Sciatic nerve (tissue), 2 donors: ENCODE measurements at places on chromosomes 7 and 10. TPM values are rescaled to one million over a fixed set of nuclear protein-coding genes. Genes with fewer than 3 reads are reported as not detected.

DNA sequence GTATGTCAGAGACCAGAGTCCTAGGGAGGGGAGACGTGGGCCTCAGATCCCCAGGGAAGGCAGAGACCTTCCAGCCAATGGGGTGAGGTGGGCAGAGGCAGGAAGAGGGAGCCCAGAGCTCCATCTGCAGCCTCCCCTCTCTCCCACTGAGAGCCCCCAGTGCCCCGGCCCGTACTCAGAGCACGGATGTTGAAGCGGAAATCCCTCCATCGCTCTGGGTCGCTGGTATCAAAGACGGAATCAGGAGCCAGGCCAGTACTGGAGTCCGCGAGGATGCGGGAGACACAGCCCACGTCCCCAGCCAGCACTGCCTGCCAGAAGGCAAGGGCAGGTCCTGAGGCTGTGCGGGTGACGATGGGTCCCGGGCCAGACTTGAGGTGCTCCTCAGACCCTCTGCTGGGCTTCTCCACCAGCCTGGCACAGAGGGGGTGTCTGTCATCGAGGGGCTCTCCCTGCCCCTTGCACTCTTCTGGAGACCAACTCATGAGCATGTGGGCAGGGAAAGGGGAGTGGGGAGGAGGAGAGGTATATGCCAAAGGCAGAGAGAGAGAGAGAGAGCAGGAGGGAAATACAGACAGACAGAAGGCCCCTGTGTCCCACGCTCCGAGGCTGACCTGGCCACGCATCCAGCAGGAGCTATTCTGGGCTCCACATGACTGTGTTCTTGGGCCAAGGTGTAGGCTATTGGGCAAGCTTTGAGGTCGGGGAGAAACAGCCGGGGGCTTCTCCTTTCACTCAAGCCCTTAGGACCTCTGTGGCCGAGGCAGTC lies at the start of gene ASB10:
Gene ASB10, minus strand, starts transcription at position 611 of the 769 bp plus-strand sequence. Its CDS starts 120 bp downstream, at position 491.
- DNase-seq = no peak

- DNase-seq = no peak
These were observed 286.6 kb downstream of the BMPER start for GRCh38 chr7:34191771-34192479.

DNA sequence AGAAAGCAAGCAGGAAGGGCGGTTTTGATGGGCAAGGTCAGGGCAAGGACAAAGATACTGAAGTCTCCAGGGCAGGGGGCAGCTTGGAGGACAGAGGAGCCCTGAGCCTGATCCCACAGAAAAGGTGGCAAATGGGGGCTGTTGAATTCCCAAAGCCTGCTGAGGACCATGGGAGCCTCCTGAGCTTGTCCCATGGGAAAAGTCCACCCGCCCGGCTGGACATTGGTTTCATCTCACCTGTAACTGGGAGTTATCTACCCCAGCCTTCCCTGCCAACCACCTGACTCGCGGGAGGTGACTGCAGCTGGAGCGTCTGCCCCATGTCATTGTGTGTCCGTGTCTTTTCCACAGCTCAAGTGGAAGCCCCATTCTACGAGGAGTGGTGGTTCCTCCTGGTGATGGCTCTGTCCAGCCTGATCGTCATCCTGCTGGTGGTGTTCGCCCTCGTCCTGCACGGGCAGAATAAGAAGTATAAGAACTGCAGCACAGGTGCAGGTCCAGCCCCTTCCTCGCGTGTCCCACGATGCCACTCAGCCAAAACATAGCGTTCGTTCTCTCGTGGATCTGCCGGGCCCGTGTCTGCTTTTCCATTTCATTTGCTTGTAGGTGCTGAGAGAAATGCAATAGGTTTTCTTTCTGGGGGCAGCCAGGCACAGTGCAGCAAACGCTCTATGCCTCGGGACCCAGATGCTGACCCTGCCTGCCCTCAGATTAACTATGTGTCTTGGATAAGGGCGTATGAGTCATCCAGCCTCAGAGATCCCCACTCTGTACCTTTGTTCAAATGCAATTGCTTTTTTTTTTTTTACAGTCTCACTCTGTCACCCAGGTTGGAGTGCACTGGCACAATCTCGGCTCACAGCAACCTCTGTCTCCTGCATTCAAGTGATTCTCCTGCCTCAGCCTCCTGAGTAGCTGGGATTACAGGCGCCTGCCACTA lies 444.5 kb upstream of the FOXK1 start:
- DNase-seq = peak; percentile 35

- no peak for DNase-seq
These were observed 21.7 kb upstream of the ZNF365 start for GRCh38 chr10:62352356-62352970.

- DNase-seq = no peak
These were observed 3.1 kb downstream of the CSTF2T start for GRCh38 chr10:51696251-51696650.

DNA sequence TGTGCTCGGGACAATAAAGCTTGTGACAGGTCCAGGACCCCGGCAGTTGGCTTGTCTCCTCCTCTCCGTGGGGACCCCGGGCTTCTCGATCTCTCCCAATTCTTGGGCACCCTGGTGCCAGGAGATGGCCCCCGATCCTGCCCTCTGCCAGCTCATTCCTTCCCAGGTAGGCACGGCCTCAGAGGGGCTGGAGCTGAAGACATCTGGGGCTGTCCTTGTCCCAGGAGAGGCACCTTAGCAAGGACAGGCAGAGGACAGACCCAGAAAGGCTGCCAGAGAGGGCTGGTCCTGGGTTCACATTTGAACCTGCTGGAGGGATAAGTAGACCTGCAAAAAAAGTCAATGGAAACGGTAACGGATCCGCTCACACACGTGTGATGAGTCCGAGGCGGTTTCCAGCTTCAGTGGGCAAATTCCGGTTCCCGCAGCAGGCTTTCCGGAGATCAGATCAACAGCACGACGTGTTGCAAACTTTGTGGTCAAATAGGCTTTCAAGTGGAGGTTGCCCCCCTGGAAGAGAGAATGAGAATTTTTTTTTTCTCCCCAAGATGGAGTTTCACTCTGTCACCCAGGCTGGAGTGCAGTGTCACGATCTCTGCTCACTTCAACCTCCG lies 47.7 kb upstream of the GTF2IRD1 start:
- DNase-seq = no peak

- no peak for DNase-seq
These were observed 182.2 kb downstream of the ZNF438 start for GRCh38 chr10:30849231-30850035.

DNA sequence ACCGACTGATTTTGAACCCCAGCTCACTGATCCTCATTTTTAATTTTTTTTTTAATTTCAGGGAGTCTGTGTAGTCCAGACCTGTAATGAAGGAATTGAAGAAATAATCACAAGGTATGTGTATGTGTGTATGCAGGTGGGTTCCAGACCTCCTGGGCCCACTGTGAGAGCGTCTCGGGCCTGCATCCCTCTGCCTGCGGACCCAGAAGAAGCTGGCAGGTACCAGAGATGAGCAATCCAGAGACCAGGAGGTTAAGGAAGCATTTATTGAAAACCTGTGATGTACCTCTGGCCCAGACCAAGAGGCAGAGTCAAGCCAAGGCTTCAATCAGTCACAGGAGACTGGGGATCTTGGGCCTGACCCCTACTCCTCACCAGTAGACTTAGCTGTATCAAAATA lies 10.8 kb downstream of the SYCE1 start:
- DNase-seq = no peak

- DNase-seq = no peak
These were observed 20.2 kb downstream of the MCU start for GRCh38 chr10:72712136-72712535.

DNA sequence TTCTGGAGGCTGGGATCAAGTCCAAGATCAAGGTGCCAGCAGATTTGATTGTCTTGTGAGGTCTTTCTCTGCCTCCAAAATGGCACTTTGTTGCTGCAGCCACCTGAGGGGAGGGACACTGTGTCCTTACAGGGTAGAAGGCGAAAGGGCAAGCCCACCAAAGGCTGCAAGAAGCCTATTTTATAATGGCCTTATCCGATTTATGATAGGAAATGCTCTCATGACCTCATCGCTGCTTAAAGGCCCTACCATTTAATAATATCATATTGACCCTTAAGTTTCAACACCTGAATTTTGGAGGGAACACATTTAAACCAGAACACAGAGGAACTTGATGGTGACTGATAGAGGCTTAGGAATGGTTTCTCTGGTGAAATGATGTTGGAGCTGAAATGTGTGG lies 296.5 kb downstream of the TWIST1 start:
- DNase-seq = no peak

GRCh38 chr7:1311406-1312135 lies 78.9 kb downstream of the UNCX start:
- DNase-seq = no peak

DNA sequence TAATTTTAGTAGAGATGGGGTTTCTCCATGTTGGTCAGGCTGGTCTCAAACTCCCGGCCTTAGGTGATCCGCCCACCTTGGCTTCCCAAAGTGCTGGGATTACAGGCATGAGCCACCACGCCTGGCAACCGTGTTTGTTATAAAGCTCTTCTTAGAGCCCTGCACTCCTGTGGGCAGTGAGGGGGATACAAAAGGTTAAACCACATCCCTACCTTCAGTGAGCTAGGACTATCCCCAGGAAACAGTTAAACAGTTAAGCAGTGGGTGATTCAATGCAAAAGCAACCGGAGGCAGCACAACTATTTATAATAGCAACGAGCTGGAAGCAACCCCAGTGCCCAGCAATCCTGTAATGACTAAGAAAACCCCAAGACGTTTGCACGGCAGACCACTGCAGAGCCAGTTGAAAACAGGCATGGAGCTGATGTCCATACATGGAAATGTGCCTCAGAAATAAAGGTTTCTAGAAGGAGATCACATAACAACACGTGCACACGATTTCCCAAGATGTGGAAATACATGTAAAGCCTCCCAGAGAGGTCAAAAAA lies 107.2 kb upstream of the LYZL2 start:
- DNase-seq = no peak

- DNase-seq = no peak
These were observed 401.2 kb downstream of the GFRA1 start for GRCh38 chr10:115871855-115872254.

DNA sequence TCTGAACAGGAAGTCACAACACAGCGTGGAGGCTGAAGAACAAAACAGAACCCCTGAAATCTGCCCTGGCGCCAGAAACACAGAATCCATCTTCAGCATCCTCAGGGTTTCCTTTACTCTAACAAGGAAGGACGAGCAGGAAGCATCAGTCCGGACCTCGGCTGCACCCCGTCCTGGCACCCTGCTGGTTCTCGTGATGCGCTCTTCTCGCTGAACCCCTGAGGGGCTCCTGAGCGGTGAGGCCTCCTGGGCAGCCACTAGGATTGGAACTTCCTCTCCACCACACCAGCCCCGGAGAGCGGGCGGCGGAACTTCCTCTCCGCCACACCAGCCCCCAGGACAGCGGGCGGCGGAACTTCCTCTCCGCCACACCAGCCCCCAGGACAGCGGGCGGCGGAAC lies 461.9 kb downstream of the PTPRN2 start:
- DNase-seq = peak; percentile 34

- DNase-seq = no peak
These were observed 43.1 kb upstream of the LBX1 start for GRCh38 chr10:101272229-101272868.

GRCh38 chr7:156621652-156622051 lies 18.9 kb upstream of the RNF32 start:
- DNase-seq = no peak

GRCh38 chr10:86918022-86918471 lies 39.4 kb downstream of the MMRN2 start:
- no peak for DNase-seq

GRCh38 chr7:71854546-71855397 lies 557.4 kb downstream of the CALN1 start:
- DNase-seq = no peak

GRCh38 chr10:117936141-117936540 lies 110.6 kb downstream of the RAB11FIP2 start:
- DNase-seq = peak; percentile 56

- no peak for DNase-seq
These were observed 363.4 kb upstream of the MKI67 start for GRCh38 chr10:128489324-128490247.

GRCh38 chr7:4681218-4681851 lies 760 bp upstream of the FOXK1 start:
- DNase-seq = no peak

DNA sequence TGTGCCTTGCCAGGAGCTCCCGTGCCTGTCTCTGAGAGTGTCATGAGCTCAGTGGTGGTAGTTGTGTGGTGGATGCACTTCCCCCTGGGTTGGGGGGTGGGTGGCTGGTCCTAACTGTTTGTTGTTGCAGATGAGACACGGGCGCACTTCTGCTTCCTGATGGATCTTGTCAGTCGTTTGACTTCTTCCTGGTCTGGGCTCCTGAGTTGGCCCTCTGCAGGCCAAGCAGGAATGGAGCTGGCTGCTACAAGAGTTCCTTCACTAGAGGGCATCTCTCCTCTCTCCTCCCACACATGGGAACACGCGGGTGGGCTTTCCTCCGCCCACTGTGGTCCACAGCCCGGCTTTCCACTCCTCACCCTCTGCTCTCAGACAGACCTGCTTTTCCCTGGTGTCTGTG lies 82.0 kb downstream of the BMS1 start:
- DNase-seq = no peak

GRCh38 chr10:78304091-78305045 lies 270.7 kb downstream of the RPS24 start:
- no peak for DNase-seq

- DNase-seq = no peak
These were observed 18.6 kb upstream of the DNAJB6 start for GRCh38 chr7:157318015-157318706.

The VAX1 gene
- total RNA-seq = not detected

The TRIM8 gene
- total RNA-seq = 164 TPM
